ENCODE measurements at places on chromosomes 2 and 18.

- DNase-seq = no peak
Observed at GRCh38 chr2:155060896-155061295, 362.4 kb downstream of the KCNJ3 start.

GRCh38 chr2:60159519-60159918 is 393.9 kb downstream of the BCL11A start:
- no peak for DNase-seq

DNA sequence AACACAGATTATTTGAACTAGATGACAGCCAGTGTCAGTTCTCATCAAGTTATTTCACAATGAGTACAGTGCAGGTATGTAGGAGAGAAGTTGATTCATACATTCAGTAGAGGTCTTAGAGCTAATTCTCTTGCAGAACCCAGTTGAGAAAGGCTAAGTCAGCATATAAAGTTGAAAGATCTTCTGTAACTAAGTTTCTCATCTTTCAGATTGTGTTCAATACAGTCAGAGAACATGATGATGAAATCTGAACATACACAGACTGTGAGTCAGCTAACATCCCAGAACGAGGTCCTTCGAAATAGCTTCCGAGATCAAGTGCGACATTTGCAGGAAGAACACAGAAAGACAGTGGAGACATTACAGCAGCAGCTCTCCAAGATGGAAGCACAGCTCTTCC is 41.9 kb upstream of the LIMS1 start:
- no peak for DNase-seq

GRCh38 chr18:67144329-67144728 is 372.2 kb downstream of the DSEL start:
- no peak for DNase-seq

DNA sequence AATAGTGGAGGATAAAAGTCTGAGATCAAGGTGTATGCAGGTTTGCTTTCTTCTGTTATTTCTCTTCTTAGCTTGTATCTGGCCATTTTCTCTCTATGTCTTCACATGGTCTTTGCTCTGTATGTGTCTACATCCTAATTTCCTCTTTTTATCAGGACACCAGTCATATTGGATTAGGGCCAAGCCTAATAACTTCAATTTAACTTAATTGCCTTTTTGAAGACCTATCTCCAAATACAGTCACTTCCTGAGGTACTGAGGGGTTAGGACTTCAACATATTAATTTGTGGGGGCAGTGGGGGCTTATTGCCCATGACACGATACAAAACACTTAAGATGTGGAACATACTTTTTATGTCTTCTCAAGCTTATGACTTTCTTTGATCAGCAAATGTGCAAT is 632.9 kb upstream of the CELF4 start:
- no peak for DNase-seq

GRCh38 chr18:79962835-79963657 is 1.4 kb upstream of the HSBP1L1 start:
- DNase-seq = no peak

DNA sequence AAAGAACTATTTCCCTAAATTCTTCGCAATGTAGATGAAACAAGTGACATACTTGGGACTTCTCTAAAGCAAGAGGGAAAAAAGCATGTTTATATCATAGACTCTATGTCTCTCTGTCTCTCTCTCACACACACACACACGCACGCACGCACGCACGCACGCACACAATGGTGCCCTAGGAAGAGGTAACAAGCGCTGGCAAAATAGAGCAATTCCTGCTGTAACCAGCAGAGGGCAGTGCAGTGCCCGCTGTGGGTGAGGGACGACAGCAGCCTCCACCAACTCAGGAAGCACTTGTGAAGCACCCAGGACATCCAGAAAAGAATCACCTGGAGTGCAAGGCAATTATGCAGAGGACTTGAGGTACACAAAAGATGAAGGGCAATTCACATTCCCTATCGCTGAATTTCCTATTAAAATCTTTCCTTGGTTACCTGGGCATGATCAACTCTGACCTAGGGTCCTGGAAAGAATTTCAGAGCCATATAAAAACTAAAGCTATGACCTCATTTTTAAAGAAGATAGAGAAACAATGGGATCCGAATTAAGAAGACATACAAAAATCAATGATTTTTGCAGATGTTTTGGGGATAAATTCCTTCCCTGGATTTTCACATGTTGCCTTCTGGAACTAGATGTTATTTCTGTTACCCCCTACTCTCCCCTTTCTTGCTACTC is 166.4 kb downstream of the PDE11A start:
- no peak for DNase-seq

GRCh38 chr2:119715409-119716283 is 36.6 kb downstream of the TMEM177 start:
- peak; percentile 42 for DNase-seq

GRCh38 chr18:48290162-48290926 is 118.8 kb downstream of the ZBTB7C start:
- no peak for DNase-seq

- DNase-seq = no peak
Observed at GRCh38 chr2:137705296-137705695, 259.0 kb upstream of the HNMT start.

- DNase-seq = no peak
Observed at GRCh38 chr18:1872274-1872673, 699.0 kb downstream of the METTL4 start.

- DNase-seq = no peak
Observed at GRCh38 chr2:45267062-45267792, 258.0 kb upstream of the SIX2 start.

DNA sequence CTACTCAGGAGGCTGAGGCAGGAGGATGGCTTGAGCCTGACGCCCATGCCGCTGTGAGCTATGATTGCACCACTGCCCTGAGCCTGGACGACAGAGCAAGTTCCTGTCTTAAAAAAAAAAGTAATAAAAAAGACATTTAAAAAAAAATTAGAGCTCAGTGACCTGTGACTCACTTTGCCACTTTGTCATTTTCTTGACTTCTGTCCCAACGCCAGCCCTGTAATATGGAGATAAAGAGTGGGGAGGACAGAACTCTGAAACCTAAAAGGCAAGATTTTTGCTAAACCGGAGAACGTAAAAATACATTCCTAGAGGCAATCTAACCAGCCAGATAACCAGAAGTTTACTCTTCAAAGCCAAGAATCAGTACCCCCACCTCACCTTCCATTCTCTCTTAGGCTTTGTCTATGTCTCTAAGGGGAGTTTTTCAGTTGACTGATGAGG is 49.0 kb downstream of the PRKRA start:
- DNase-seq = no peak

GRCh38 chr2:217105733-217106649 is 246.1 kb upstream of the TNP1 start:
- DNase-seq = peak; percentile 79

DNA sequence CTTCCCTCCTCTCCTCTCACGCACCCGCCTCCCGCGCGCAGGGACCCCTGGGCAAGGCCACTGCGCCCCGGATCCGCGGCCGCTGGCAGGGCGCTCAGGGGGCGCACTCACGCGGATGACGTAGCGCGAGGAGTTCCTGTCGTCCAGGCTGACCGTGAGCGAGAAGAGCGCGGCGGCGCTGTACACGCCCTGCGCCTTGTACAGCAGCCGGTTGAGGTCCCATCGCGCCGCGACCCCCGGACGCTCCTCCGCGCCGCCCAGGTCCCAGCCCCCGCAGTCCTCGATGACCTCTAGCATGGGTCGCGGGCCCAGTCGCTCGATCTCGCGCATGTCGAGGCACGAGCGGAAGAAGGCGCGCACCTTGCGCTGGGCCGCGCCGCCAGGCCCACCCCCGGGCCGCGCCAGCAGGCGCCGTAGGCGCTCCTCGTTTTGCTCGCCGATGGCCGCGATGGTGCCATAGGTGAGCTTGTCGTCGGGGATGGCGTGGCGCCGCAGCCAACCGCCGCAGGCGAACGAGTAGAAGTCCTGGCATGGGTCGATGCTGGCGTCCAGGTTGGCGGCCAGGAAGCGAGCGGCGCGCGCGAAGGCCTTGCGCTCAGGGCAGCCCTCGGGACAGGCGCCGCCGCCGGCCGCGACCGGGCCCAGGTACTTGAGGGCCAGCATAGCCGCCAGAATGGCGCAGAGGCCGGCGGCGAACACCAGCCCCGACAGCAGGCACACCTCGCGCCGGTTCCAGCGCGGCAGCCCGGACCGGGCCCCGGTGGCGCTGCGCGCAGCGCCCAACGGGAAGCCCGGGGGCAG is 1.7 kb downstream of the ECEL1 start:
- no peak for DNase-seq

GRCh38 chr2:64615844-64616536 is 37.7 kb downstream of the SERTAD2 start:
- DNase-seq = no peak

- no peak for DNase-seq
Observed at GRCh38 chr18:36186461-36187192, 670 bp upstream of the MOCOS start.

- DNase-seq = no peak
Observed at GRCh38 chr18:61554946-61555361, 221.7 kb downstream of the CDH20 start.

DNA sequence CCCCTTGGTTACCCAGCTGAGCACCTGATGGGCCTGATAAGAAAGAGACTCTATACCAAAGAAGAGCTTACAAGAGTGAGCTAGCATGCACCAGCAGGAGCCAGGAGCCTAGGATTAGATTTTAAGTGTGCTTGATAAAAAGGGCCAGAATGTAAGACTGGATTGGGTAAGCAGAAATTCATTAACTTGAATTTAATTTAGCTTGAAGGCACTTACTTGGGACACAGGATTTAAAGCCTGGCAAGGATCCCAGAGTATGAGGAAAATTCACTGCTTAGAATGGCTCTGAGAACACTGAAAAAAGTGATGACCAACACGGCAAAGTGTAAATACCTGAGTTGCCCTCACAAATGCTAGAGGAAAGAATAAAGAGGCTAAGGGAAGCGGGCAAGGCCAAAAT is 91.3 kb upstream of the RBBP8 start:
- DNase-seq = no peak

DNA sequence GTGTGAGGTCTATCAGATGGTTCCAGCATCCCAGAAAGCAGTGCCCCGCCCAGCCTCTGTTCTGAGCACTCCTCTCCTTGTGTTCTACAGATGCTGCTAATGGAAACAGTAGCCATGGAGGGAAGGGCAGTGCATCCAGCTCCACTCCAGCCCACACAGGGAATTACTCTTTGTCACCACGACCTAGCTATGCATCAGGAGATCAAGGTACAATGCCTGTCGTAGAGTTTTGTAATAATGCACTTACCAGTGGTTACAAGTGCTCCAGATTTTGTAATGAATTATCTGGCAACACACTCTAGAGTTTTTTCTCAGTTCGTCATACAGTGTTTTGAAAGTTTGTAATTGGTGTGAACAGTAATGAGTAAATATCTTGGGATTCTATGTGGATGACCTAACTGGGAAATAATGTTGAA is 161.1 kb downstream of the ESCO1 start:
- DNase-seq = no peak

DNA sequence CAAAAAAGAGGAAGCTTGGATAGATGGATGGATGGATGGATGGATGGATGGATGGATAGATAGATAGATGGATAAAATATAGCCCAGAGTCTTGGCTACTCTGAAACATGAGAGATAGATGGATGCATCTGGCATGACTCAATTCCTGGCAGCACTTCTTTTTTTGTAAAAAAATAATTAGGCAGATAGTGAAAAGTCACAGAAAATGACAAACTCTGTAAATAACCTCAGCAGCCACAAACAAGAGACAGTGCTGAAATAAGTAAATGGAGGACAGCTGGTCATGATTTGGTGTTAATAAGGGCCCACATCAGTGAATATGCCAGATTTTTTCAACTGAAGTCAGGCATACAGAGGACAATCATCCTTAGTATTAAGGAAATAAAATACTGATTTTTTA is 585.0 kb upstream of the GCFC2 start:
- no peak for DNase-seq

DNA sequence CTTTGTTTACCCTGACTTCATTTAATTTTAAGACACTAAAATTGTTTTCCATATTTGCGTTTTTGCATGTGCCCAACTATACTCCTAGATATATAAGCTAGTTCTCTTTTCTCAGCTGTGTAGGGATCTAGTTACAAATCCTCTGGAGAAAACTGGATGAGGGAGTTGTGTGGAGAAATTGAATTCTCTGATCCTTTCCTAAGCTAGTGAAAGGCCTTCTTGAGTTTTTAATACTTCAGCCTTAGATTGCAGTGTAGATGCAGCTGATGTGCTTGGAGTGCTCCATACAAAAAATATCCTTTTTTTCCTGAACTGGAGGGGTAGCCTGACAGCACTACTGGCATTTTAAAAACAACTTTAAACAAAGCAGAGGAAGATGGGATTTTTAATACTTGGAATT is 8.6 kb upstream of the MTX2 start:
- DNase-seq = no peak

GRCh38 chr2:63712748-63713147 is 124.0 kb downstream of the MDH1 start:
- no peak for DNase-seq

DNA sequence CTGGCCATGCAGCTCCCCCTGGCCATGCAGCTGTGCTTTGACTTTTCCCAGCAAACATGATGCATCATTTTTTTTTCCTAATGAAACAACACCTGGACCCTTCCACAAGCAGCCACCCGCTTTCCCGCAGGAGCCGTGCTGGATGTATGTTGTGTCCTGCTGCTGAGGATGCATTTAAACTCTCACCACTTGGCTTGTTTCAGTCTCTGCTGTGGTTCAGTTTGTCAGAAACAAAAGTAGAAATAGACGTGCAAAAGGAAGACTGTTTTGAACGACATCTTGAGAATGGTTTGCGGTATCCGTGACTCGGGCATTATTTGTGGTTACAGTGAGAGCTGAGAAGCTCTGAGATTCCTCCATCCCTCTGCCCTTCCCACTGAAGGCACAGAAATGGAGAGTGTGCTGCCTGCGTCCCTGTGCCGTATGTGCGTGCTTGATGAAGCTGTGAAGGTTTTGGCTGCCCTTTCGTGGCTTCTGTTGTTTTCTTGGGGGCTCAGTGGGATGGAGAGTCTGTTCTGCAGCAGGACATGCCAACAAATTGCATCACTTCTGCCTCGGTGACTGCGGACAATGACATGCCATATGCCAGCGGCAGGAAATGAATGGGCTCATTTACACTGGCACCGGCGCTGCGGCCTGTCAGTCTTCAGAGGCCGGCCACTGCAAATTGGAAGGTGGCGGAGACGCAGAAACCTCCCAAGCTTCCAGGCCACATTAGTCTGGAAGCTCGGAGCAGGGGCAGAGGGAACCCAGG is 417.7 kb upstream of the SALL3 start:
- DNase-seq = no peak

GRCh38 chr18:9055185-9055584 is 47.3 kb upstream of the NDUFV2 start:
- no peak for DNase-seq

- DNase-seq = no peak
Observed at GRCh38 chr2:15555760-15556193, 5.4 kb downstream of the NBAS start.

Data from RWPE2 (cell line).